Activated CD4-positive, alpha-beta T cell treated with anti-CD3 and anti-CD28 coated beads for 1 hour (primary cell): ENCODE measurements at places on chromosomes 16 and 17.

DNA sequence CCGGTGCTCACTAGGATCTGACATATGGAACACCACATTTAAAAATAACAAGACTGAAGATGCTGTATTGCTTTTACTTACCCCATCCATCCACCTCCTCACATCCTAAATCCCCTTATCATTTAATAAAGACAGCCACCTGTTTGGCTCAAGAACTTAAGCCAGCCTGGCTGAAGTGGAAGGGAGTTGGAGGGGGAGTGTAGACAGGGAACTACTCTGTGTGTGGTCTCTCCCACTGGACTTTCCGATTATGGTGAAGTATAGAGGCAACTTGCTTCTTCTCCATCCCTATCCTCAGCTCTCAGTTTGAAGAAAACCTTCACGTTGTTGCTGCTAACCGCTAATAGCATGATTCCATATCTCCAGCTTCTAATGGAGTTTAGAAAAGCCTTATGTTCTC lies 313.4 kb downstream of the CDH11 start:
- no peak for DNase-seq

- no peak for DNase-seq
Measured at GRCh38 chr16:66614161-66614802, 9.8 kb downstream of the CMTM3 start.

DNA sequence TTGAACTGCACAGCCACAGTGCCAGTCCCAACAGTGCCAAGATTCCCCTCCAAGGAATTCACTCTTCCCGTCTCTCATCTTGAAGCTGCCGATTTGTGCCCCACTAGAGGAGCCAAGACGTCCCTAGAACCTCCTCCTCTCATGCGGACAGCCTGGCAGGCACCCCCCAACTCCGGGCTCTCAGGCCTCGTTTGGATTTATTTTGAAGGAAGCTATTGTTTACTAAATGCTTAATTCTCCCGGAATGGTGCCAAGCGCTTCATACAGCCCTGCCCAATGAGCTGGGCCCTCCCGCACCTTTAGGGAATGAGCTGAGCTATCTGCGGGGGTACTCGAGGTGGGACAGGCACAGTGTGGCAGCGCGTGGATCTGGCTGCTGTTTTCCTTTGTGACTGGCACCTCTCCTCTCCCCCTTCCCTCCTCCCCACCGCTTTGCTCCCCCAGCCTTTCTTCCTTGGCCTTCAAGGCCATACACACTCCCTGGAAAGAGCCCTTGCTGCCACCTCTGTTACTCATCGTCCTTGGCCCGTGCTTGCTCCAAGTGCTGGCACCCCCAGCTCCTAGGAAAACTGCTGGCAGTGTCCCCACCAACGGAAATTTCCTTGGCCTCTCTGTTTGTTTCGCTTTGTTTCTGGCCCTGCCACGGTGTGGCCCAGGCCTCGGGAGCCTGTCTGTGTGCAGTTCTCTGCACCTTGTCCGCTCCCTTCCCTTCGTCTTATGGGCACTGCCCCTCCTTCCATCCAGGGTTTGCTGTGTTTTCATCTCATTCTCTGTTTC lies 49.9 kb upstream of the CDR2 start:
- DNase-seq: no peak

- DNase-seq: no peak
Measured at GRCh38 chr16:67237396-67238277, 9.6 kb downstream of the FHOD1 start.

DNA sequence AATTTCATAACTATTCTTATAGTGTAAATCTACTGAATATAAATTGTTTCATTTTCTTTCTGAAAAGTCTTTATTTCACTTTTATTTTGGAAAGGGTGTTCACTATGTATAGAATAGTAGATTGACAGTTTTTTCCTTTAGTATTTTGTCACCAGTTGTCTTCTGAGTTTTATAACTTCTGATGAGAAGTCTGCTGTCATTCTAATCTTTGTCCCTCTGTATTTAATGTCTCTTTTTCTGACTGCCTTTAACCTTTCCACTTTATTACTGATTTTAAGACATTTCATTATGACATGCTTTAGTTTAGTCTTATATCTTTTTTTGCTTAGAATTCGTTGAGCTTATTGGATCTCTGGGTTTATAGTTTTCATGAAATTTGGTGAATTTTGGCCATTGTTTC lies 166.9 kb downstream of the FTO start:
- no peak for DNase-seq

DNA sequence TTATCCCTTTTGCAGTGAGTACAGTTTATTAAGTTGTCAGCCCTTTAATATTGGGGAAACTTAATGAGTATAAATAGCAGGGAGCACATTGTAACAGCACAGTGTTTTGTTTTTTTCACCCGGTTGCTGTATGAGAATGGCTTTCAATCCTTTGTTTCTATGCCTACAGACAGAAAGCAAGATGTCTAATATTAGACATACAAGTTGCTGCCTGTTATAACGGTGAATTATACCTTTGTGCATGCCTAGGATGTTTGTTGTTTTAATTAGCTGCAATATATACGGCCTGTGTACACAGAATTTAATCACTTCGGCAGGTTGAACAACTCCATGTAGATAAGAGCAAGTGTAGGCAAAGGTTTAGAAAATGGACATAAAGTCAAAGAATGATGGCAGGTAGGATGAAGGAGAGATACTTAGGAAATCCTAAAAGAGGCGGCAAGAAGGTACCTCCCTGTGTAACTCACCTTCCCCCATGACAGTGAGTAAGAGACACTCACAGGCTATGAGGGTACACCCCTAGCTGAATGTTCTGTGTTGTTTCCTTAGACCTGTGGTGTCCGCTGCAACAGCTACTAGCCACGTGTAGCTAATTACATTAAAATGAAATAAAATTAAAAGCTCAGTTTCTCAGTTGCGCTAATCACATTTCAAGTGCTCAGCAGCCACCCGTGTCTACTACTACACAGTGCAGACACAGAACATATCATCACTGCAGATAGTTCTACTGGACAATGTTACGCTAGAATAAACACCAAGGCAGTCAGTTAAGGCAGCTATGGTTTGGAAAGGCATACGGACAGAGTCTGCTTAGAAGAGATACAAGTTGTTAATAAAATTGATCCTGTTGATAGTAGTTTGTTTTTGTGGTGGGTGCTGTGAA lies 10.9 kb downstream of the SLC7A6OS start:
- DNase-seq: no peak

DNA sequence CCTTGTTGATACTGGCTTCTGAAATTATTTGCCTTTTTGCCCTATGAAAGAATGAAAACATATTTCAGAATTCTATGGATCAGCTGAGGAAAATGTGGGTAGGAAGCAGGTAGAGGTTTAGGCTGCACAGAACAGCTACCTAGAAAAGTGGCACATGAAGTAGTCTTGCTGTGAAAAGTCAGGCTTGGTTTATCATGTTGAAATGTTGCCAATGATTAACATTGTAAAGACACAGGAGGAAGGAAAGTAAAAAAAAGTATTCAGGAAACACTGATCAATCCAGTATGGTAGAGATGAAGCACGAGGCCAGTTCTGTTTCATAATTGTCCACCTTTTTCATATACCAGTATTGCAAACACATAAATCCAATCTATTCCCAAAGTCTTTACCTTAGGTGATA lies 29.9 kb downstream of the ABCA6 start:
- no peak for DNase-seq

GRCh38 chr17:27547301-27547683 lies 83.7 kb upstream of the LGALS9 start:
- DNase-seq: no peak

- no peak for DNase-seq
Measured at GRCh38 chr17:67241719-67242341, 3.2 kb downstream of the HELZ start.

- DNase-seq: no peak
Measured at GRCh38 chr16:1080801-1081733, 8.5 kb downstream of the SSTR5 start.

GRCh38 chr16:62051942-62052341 lies 15.7 kb upstream of the CDH8 start:
- DNase-seq: no peak

DNA sequence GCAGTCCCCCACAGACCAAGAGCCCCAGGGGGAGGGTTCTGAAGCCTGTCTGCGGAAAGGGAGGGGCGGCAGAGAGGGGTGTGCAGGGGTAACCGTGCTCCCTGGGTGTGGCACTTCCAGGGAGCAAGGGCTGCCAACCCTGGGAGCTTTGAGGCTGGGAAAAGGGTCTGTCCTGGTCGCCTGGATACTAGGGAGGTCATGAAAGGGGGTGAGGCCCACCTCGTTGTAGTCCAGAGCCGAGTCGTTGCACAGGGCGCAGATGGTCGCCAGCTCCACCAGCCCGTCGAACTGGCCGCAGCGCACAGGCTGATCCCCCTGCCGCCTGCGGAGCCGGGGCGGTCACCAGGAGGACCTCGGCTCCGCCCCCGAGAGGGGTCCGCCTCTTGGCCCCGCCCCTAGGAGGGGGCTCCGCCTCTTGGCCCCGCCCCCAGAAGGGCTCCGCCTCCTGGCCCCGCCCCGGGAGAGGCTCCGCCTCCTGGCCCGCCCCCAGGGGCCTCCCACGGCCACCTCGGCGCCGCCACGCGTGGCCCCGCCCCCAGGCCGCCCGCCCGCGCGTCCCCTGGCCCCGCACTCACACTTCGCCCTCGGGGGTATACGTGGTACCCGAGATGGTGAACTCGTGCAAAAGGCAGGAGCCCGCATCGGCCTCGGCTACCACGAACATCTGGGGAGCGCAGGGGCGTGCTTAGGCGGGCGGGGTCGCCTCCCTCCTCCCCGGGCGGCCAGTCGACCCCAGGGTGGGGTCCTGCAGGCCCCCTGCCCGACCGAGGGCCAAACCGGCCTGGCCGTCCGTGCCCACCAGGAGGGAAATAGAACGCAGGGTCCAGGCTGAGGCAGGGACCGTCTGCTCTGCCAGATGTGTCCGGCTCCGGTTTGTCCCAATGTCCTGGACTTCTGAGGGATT lies 19.5 kb downstream of the ATP2A3 start:
- peak; percentile 29 for DNase-seq

DNA sequence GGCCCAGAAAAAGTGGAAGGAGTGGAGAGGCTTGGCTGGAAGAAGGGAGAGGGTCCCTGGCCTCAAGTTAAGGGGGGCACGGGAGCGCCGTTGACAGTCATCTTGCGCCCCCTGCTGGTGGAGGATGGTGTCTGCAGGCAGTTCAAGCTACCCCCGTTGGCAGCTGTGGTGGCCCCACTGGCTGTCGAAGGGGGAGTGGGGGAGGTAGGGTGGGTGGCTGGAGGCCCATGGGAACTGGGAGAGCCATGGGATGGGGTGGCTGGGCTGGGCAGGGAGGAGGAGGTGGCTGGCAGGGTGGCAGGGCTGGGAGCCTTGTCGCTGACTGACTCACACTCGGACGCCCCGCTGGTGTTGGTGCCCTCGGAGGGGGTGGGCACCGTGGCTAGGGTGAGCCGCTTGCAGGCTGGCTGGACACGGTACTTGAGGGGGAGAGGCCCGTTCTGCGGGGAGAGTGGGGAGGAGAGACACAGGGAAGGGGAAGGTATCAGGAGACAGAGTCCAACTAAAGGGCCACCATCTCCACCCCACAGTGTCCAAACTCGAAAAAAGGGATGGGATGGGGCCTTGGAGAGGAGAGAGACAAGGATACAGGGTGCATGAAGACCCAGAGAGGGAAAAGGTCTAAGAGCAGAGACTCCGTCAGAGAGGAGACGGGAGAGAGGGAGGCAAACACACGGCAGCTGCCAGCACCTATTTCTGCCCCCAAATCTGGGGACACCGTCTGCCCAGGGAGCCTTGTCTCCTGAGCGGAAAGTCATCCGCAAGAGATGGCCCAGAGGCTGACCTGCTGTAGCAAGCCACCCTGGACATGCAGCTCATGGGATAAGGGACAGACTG lies 5.2 kb downstream of the CISD3 start:
- DNase-seq: peak; percentile 66

DNA sequence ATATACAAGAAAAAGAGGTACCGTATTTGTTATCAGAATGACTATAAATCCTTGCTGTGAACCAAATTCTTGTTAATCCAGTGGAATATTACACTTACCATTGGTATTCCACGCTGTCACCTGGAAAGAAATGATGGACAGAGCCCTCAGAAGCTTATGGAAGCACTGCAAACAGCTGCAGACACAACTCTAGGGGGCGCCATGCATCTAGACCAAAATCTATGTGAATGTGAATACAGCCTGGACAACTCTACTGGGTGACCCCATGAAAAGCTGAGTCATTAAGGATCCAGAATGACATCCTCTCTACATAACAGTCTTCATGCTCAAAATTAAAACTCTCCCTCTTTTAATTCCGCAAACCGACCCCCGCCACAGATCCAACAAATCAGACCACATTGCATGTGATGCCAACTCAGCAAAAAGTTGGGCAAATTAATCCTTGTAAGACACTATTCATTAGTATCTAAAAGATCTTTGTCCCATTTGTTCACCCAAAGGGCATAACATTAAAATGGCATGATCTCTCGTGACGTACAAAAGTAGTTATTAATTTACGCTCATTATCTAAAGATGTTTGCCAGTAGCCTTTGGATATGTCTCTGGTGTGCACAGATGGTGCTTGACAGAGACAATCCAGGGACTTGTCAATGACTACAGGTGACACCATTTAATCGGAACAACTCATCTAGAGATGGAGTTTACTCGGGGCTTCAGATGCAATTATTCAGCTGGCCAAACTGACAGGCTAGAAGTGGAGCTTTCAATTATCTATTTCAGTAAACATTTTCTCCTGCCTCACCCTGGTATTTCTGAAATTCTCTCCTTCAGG lies 552.7 kb upstream of the PSMD7 start:
- no peak for DNase-seq

DNA sequence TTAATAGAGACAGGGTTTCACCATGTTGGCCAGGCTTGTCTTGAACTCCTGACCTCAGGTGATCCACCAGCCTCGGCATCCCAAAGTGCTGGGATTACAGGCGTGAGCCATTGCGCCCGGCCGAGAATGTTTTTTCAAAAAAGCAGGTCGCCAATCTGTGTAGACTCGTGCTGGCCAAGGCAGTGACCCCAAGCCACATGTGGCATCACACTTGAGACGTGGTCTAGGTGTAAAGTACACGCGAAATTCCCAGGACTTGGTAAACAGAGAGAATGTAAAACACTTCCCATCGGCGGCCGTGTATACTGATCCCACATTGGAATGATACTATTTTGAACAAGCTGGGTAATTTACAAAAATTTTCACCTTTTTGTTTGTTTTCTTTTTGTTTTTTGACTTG lies 41.1 kb downstream of the TBC1D16 start:
- DNase-seq: no peak

DNA sequence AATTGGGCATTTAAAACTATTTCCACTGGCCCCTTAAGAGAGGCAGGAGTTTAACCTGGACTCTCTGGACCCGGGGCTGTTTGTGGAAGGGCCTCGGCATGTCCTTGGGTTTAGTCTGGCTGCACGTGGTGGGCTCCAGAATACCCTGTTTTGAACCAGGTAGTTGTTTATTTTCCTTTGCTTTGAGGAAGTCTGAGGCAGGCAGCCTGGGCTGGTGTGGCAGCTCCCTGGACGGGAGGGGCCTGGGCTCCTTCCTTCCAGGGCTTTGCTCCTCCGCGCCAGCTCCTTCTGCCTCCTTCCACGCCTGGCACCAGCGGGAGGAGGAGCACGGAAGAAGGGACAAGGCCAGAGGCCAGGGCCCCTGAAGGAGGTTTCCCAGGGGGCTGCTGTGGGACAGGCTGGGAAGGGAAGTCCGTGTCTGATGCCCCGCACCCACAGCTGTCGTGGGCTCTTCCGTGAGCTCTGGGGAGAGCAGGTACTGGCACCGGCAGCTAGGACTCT lies 15.5 kb downstream of the BANP start:
- DNase-seq: no peak

- DNase-seq: no peak
Measured at GRCh38 chr16:85491058-85491771, 121.9 kb upstream of the GSE1 start.
